ENCODE measurements at places on chromosomes 4 and X. TPM values are rescaled to one million over a fixed set of nuclear protein-coding genes. Genes with fewer than 3 reads are reported as not detected.

GRCh38 chr4:148449921-148450320 is 7.7 kb upstream of the NR3C2 start:
- no peak for DNase-seq

GRCh38 chr4:57114973-57115372 is 4.8 kb upstream of the IGFBP7 start:
- DNase-seq: no peak

- DNase-seq: no peak
Measured at GRCh38 chr4:110248100-110248499, 49.7 kb upstream of the ELOVL6 start.

DNA sequence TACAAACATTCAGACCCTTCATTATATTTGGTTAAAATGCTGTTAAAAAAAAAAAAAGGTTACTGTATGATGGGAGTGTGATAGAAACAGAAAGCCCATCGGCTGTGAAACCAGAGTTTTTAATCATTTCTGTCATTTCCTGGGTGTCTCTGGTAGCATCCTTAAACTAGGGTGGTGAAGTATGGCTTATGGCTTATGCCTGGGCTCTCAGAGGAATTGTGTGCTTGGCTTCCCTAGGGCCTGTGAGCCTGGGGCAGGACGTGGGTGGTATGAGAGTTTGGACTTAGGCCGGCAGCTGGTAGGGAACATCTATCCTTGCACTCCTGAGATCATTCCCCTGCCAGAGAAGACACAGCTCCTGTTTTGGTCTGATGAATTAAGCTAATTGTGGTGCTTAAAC is 52.2 kb downstream of the DCUN1D4 start:
- DNase-seq: no peak

- DNase-seq: peak; percentile 82
Measured at GRCh38 chrX:31266203-31267076, 194.6 kb upstream of the FTHL17 start.

- no peak for DNase-seq
Measured at GRCh38 chr4:24923550-24923949, 10.7 kb upstream of the CCDC149 start.

DNA sequence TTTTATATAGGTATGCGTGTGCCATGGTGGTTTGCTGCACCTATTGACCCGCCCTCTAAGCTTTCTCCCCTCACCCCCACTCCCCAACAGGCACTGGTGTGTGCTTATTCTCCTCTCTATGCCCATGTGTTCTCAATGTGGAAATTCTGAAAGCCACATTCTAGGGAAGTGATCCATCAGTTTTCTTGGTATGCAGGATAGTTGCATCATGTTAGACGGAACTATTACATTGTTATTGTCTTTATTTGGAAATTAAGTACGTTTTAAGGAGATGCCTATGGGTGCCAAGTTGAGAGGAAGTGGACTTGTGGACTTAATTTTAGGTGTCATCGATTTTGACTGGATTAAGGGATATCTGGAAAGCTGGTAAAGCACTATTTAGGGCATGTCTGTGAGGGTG is 204.6 kb downstream of the RBM46 start:
- no peak for DNase-seq

DNA sequence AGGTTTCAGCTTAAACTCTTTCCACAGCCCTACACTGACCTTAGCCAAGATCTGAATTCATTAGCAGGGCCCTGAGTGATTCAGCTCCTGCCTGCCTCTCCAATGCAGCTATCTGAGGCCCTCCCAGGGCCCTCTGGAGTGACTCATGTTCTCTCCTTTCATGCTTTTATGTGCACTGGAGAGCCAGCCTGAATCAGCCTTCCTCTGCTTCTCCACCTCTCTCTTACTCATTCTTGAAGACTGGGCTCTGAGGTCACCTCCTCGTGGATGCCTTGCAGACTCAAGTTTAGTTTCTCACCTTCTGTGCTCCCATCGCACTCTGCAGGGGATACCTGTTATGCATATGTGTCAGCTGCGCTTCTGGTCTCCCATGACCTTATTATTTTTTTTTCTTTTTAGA is 3.1 kb upstream of the OCIAD2 start:
- DNase-seq: no peak

DNA sequence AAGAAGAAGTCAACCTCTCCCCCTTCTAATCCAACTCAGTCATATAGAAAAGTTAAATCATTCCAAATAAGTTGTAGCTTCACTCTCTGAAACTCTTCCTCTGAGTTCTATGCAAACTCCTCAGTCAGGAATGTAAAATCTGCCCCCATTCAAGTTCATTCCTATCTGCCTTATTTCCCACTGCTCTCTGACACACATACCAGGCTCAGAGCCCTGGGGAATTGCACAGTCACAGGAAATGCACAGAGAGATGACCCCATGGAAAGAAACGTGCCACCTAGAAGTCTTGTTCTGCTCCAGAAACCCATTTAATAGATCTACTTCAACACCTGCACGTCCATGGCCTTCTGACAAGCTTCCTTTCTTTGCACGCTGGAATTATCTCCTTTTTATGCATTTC is 236.0 kb upstream of the VCX3A start:
- no peak for DNase-seq

DNA sequence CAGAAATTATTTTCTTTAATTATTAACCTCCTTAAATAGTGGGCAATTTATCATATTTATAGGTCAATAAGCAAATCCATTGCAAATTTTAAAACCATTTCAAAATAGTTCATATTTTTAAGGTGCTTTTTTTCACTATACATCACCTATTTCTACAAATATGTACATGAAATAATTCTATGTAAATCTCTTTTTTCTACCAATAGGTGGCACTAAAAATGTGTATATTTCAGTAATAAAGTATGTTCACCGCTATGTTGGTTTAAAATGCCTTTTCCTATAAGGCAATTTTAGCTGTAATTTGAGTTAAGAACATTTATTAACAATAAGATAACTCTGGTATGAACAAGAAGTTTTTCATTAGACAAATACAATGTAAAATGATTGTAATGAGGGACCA is 672.2 kb downstream of the KCTD8 start:
- no peak for DNase-seq

DNA sequence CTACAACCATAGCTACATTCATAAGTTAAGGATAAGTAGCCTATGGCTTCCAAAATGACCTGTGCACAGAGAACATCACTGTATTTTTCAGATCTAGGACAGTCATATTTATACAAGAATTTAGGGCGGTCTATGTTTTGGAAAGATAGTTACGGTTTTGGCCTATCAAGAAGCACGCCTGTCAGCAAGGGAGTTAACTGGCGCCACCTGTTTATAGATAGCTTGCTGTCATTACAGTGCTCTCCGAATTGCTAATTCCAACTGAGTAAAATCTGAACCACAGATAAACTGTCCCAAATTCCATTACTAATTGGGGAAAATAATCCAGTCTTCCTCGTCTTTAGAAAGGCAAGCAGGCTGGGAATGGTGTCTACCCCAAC is 646 bp downstream of the ABCB7 start:
- DNase-seq: no peak

- DNase-seq: no peak
Measured at GRCh38 chr4:65401083-65401482, 269.2 kb downstream of the EPHA5 start.

DNA sequence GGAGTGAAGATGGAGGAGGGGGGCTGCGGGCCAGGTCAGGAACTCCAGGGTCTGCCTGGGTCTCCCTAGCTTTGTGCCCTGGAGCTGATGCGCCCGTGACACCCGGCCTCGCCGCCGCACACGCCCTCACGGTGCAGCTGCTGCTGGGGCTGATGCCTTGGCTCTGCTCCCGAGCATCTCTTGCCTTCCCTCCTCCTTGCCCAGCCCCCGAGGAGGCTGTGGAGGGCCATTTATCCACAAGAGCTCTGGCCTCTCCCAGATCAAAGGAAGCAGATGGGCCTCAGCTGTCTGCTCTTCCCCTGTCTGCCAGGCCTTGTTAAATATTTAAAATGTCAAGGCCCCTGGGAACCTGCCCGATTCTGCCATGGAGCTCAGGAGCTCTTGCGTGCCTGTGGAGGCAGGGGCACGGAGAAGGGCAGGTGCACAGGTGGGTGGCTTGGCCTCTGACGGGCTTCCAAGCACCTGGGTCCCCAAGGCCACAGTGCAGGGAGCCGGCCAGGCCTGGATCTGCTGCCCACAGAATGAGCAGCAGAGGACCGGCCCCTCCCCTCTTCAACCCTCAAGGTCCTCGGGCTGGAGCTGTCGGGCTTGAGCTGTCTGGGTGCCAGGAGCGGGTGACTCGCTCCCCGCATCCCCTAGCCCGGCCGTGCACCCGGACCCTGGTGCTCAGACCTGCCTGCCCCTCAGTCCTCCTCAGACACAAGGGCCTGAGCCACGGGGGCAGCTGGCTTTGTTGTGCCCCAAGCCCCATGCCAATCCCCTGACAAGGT is 20.3 kb downstream of the ATP2B3 start:
- DNase-seq: no peak

DNA sequence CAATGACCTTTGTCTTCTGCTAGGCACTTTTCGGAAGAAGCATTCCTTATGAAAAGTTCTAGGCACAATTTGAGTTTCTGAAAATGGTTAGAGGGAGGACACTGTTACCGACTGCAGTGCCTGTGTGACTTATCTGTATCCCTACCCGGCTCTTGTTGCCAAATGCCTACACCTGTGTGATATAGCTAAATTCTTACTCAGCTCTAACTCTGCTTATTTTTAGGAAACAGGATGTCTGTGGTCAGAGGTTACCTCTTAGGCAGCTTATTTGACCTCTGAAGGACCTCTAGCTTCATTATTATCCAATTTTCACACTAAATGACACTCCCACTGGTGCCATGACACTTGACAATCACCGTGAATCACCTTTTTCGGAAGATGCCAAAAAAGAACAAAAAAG is 561.1 kb upstream of the SMIM31 start:
- no peak for DNase-seq

GRCh38 chr4:116531870-116532269 is 553.5 kb downstream of the TRAM1L1 start:
- no peak for DNase-seq

- DNase-seq: no peak
Measured at GRCh38 chr4:89995814-89996213, 101.2 kb downstream of the MMRN1 start.

DNA sequence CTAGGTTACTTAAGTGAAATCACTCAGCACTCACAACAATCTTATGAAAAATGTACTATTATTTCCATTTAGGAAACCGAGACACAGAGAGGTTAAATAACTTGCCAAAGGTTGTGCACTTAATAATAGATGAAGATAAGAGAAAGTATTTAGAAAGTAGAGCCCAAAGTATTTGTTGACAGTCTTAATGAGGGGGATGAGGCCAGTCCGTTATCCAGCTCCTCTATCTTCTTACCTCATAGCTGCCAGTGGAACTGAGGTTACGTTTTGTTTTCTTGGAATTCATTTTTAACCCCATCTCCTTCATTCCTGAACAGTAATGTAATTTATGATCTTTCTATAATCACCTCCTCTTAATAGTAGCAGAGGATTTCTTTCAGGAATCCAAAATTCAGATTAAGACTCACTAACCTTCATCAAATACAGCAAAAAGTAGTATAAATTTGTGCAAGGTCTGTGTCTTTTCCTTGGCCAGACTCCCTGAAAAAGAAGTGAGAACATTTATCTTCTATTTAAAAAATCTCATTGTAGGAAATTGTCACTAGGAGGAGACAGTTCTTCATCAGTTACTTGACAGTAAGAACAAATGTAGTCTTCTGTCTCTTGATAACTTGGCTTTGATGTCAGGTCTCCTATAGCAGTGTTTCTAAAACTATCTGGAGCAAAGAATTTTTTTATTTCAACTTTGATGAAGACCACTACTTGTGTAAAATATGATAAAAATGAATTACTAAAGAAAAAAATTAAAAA is 35.5 kb downstream of the F8 start:
- no peak for DNase-seq

- no peak for DNase-seq
Measured at GRCh38 chr4:141081921-141082395, 51.3 kb downstream of the RNF150 start.

DNA sequence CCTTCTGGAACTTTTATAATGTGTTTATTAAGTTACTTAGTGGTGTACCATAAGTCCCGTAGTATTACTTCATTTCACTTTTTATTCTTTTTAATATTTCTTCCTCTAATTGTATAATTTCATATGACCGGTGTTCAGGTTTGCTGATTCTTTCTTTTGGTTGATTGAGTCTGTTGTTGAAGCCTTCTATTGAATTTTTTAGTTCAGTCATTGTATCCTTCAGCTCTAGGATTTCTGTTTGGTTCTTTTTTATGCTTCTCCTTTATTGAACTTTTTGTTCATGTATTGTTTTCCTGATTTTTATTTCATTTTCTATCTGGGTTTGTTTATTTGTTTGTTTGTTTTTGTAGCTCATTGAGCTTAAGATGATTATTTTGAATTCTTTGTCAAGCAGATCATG is 8.8 kb downstream of the CEP44 start:
- DNase-seq: no peak

GRCh38 chrX:44039556-44039955 is 66.4 kb upstream of the NDP start:
- DNase-seq: no peak

DNA sequence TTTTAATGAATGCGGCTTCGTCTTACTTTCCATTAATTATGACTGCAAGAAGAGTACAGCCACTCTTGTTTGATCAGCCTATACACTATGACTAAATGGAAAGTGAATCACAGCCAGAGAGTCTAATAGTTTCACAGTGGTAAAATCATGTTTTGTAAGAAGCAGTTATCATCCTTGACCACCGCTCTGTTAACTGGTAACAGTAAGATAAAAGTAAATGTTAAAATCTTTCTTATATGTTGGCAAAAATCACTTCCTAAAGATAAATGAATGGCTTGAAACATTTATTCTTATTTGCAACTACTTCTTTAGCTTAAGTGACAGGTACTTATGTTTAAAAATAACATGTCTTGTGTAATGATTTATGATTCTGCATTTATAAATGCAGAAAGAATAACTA is 13.2 kb downstream of the GALNT7 start:
- no peak for DNase-seq

DNA sequence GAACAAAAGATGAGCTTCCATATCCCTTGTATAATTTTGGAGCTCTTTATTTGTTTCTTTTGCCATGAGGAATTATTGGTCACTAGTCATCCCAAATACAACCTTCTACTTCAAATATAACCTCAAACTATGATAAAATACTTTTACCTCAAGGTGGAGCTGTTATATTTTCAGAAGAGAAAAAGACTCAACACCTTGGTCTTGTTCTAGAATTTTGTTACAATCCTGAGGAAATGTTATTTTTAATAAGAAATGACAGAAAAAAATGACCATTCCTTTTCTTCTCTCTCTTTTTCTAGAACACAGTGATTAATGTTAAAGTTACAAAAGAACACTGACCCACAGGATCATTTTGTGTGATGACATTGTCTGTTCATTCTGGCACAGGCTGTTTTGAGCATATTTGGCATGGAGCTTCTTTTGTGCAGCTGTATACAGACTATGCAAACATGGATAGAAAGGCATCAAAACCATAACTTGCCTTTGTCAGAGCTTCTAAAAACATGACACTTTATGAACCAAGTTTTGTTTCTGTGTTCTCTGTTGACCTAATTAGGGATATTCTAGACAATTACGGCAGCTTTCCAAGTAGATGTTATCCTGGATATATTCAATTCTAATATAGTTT is 159.6 kb upstream of the CTSO start:
- no peak for DNase-seq

GPRASP1 gene
- 11.1 TPM for total RNA-seq

PTCHD1 gene
- total RNA-seq: 23.4 TPM

N4BP2 gene
- 9.1 TPM for total RNA-seq

MAGEA12 gene
- total RNA-seq: not detected

Measured in posterior vena cava (tissue), 2 donors.